Activated T-cell treated with anti-CD3 and anti-CD28 coated beads for 48 hours (primary cell): ENCODE measurements at places on chromosomes 6 and 20.

DNA sequence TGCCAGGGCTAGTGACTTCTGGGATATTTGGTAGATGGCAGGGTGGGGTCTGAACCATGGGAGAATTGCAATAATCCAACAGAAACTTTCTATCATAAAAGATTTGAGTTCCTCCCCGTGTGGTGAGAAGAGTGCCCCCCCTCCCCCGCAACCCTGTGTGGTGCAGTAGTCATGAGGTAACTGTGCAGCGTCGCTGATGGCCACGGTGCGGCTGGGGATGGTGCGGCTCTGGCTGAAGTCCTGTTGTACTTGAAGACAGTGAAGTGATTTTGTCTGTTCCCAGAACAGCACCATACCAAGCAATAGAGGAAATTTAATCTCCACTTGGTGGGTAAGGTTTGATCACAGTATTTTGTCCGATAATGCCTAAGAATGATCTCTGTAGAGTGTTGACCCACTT, 654.8 kb upstream of the POU3F2 start:
- no peak for DNase-seq

GRCh38 chr6:168600381-168600780, 159.4 kb downstream of the SMOC2 start:
- no peak for DNase-seq

DNA sequence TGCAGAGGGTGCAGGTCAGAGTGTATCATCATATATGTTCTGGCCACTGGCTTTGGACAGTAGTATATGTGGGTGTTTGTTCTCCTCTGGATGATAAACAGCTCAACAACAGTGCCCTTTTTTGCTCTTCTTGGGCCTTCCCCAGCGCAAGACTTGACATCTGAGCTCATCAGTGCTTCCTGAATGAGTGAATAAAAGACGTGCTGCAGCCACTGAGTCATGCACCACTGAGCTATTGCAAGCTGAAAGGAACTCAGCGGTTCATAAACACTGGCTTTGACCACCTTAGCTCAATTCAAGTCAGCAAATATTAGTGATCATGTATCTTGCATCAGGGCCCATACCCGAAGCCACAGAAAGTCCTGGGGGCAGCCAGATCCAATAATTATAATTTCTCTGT, 105.3 kb upstream of the KCNG1 start:
- DNase-seq = no peak

- DNase-seq = no peak
These were observed 46.3 kb upstream of the F13A1 start for GRCh38 chr6:6366803-6367202.

GRCh38 chr6:157732416-157733161, 90.5 kb upstream of the SNX9 start:
- DNase-seq = no peak

DNA sequence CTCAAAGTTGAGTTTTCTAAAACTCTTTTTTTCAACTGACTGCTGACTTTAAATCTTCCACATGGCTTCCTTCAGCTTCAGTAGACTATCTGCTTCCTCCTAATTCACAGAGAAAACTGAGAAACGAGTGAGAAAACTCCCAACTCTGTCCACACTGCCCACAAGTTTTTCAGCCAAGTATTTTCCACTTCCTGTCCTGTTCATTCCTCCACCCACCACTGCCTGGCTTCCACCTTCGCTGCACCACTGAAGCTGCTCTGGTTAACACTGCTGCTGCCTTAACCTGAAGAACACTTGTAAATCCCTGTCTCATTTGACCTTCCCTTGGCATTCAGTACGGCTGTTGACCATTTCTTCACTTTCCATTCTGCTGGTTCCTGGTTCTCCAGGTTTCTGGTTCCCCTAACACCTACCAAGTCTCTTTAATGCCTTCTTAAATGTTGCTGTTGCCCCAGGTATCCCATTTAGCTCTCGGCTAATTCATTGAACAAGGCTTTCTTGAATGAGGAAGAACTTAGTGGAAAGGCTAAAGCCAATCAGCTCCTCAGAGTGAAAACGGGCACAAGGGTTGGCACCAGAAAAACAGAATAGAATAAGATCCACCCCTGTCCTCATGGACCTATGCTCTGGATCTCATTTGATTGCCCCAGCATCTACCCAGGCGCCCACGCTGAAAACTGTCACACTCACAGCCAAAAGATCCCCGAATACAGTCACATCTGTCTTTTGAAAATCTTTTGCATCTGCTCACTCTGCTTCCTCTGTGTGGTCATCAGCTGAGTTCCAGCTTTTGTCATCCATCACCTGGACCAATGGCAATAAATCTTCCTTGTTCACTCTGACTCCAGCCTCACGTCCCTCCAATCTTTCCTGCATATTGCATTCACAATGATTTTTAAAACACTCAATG, 104.4 kb upstream of the TAB2 start:
- peak; percentile 33 for DNase-seq

GRCh38 chr6:13624871-13625288, 9.7 kb downstream of the NOL7 start:
- DNase-seq = no peak

DNA sequence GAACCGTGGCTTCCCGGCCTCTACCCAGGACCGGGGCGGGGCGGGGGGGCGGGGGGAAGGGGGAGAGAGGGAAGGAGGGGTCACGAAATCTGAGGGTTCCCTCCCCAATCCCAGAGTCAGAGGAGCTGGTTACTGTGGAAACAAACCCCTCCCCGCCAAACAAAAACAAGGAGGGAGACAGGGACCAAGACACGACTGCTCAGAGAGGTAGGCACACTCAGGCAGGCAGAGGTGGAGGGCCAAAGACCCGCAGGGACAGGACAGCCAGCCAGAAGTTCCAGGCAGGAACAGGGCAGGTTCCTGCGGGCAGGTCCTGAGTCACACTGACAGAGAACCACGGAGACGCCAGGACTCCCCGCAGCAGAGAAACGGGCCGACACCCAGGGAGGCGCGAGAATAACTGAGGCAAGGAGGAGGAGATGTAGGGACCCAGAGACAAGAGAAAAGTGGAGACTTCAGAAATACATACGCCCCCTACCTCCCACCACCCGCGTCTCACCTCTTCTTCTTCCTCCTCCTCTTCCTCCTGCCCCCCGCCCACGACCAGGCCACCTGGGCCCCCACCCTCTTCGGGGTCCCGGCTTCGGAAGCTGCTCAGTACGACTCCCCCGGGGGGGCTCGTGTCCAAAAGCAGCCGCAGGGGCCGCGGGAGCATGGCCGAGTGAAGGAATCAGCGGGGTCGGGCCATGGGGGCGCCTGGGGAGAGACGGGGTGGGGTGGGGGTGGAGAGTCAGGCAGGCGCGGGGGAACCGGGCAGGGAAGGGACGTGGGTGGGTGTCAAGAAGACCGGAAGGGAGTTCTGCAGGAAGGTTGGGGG, 578 bp downstream of the RGL2 start:
- DNase-seq = peak; percentile 59
